DMS153 (cell line): ENCODE measurements at places on chromosomes 2 and 18.
A peak's percentile ranks its signal among the peaks of the same experiment; 100 is the strongest.

DNA sequence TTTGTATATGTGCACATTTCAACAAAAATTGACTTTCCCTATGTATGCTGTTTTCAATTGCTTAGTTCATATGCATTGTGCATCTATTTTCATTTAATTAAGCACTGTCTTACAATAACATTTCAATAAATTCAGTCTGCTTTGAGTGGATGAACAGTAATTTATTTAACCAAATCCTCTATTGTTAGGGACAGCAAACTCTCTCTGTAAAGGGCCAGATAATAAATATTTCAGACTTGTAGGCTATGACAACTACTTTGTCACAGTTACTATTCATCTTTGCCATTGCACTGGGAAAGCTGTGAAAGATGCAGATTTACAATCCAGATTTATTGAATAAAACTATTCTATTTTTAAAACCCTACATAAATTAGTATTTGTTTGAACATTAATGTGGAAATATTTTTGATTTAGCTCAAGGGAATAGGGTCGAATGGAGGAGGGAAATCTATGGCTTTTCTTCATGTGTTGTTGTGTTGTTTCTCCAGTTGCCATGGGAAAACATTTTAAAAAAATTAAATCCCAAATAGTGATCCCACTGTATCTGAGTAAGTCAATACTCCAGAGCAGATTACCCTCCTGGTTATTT is 14.2 kb upstream of the RAB27B start:
- no peak for DNase-seq

GRCh38 chr18:24543795-24544498 is 83.5 kb downstream of the HRH4 start:
- peak; percentile 5 for DNase-seq

DNA sequence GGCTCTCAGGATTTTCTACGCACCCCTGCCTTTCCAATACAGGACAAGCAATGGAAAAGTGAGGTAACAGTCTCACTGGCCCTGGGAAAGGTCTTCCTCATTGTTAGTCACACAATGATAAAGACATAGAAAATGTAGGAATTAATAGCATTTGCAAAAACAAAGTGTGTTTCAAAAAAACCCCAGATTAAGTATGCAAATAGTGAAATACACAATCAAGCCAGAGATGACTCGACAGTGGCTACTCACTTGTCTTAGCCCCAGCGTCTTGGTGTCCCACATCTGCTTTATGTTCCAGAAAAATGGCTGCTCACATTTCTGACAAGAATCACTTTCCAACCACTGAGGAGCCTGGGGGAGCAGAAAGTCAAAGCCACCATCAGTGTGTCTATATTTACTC is 47.0 kb upstream of the AP1S3 start:
- no peak for DNase-seq

DNA sequence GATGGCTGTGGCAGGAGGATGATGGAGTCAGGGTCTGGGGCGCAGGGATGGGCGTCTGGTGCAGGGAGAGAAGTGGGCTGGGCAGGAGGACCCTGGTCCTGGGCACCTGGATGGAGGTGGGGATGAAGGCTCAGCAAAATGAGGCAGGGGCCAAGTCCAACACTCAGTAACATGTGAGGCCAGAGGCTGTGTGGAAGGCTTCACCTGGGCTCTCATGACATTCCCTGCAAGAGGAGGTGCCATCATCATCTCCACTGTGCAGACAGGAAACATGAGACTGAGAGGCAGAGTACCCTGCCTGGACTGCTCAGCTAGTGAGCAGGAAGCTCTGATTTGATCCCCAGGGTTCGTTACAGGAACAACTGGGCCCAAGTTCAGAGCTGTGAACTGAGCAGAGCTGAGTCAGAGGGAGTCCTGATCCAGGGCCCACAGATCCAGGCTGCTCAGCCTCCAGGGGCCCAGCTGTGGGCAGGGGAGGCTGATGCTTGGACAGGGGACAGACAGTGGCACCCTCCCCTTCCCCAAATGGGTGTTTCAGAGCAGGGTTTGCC is 36.9 kb downstream of the HJURP start:
- DNase-seq = no peak

DNA sequence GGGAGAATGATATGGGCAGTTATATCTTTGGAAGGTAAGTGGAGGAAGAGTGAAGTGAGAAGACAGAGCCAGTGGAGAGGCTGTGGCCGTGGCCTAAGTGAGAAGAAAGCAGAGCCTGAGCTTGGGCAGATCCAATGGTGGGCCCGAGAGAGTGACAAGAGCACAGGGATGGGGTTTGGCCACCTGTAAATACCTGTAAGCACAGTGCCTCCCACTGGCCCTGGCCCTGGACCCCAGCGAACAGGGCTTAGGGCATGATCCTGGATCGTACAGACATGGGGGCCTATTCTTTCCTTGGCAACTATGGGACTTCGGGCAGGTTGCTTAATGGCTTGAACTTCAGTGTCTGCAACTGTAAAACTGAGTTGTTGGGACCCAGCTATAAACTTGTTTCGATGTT is 44.1 kb downstream of the MTCL1 start:
- no peak for DNase-seq

- no peak for DNase-seq
Measured at GRCh38 chr2:225438248-225438647, 38.7 kb downstream of the NYAP2 start.

DNA sequence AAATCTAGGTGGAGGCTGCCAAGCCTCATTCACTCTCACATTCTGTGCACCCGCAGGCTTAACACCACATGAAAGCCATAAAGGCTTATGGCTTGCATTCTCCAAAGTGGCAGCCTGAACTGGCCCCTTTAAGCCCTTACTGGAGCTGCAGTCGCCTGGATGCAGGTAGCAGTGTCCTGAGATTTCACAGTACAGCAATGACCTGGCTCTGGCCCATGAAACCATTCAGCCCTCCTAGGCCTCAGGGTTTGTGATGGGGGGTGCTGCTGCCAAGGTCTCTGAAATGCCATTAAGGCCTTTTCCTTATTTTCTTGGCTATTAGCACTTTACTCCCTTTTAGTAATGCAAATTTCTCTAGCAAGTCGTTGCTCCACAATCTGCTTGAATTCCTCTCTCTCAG is 48.6 kb downstream of the RNMT start:
- DNase-seq = no peak

DNA sequence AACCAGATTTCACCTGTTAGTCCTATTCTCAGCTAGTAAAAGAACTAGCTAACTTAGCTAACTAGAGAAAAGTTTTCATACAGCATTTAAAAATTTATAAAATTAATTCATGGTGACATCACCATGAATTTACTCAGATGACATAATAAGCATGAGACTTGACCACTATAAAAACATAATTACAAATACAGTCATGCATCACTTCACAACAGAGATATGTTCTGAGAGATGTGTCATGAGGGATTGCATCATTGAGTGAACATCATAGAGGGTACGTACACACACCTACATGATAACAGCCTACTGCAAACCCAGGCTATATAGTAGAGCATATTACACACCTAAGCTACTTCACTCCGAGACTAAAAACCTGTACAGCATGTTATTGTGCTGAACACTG is 481.3 kb upstream of the CHAC2 start:
- DNase-seq = no peak

GRCh38 chr2:26202981-26203490 is 30.1 kb downstream of the GAREM2 start:
- DNase-seq = no peak

DNA sequence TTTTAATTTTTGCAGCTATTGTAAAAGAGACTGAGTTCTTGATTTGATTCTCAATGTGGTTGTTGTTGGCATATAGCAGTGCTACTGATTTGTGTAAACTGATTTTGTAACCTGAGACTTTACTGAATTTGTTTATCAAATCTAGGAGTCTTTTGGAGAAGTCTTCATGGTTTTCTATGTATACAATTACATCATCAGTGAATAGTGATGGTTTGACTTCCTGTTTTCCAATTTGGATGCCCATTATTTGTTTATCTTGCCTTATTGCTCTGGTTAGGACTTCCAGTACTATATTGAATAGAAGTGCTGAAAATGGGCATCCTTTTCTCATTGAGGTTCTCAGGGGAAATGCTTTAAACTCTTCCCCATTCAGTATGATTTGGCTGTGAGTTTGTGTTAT is 99.7 kb downstream of the GULP1 start:
- no peak for DNase-seq

- no peak for DNase-seq
Measured at GRCh38 chr2:22501851-22502250, 883.1 kb upstream of the KLHL29 start.
